Dorsolateral prefrontal cortex (tissue), 122 donors: ENCODE measurements at places on chromosomes 7 and 10. TPM values are rescaled to one million over a fixed set of nuclear protein-coding genes. Genes with fewer than 3 reads are reported as not detected.

PYROXD2 gene
- 15.2 TPM for total RNA-seq

CPN1 gene
- not detected for total RNA-seq

C7orf33 gene
- not detected for total RNA-seq

AKR1D1 gene
- total RNA-seq, result not detected

SEMA3E gene
- total RNA-seq, result 16.5 TPM

LIPM gene
- total RNA-seq, result not detected

KIAA1549 gene
- total RNA-seq, result 23.3 TPM

TLX1 gene
- not detected for total RNA-seq

TEX47 gene
- not detected for total RNA-seq

HOXA10 gene
- total RNA-seq, result not detected

SERPINE1 gene
- total RNA-seq, result 4.9 TPM

GPR22 gene
- total RNA-seq, result 63.1 TPM

HNRNPA2B1 gene
- 361 TPM for total RNA-seq

REPIN1 gene
- 107 TPM for total RNA-seq

CYP26C1 gene
- 0.59 TPM for total RNA-seq

GRID2IP gene
- total RNA-seq, result 3.6 TPM

CLCN1 gene
- total RNA-seq, result not detected

SPDYE5 gene
- not detected for total RNA-seq

TACC2 gene
- 55.2 TPM for total RNA-seq

TPST1 gene
- total RNA-seq, result 54.5 TPM

GPR158 gene
- total RNA-seq, result 50.1 TPM

PNLIPRP1 gene
- total RNA-seq, result not detected

FGFBP3 gene
- 3.6 TPM for total RNA-seq

SUV39H2 gene
- 21.5 TPM for total RNA-seq

TMEM139 gene
- 3.4 TPM for total RNA-seq

ALDH18A1 gene
- 26.7 TPM for total RNA-seq

NSUN5 gene
- total RNA-seq, result 18.2 TPM

LRRC4 gene
- 98.7 TPM for total RNA-seq

PDGFA gene
- total RNA-seq, result 55.3 TPM

CHST3 gene
- 19.3 TPM for total RNA-seq

RNF148 gene
- 5.7 TPM for total RNA-seq

SLC18A3 gene
- not detected for total RNA-seq

HECW1 gene
- 92.6 TPM for total RNA-seq

IRF5 gene
- total RNA-seq, result 8.0 TPM

IL6 gene
- total RNA-seq, result 3.2 TPM

TMEM236 gene
- total RNA-seq, result 1.5 TPM

CYP2C19 gene
- 0.29 TPM for total RNA-seq

SAP25 gene
- total RNA-seq, result 1.3 TPM

FEZF1 gene
- not detected for total RNA-seq

PHYH gene
- 29.0 TPM for total RNA-seq

YKT6 gene
- total RNA-seq, result 69.0 TPM

BAZ1B gene
- total RNA-seq, result 58.5 TPM

NAT16 gene
- 1.4 TPM for total RNA-seq

TMEM196 gene
- 11.6 TPM for total RNA-seq

GCC1 gene
- total RNA-seq, result 11.8 TPM

HOXA5 gene
- total RNA-seq, result not detected

GATA3 gene
- total RNA-seq, result not detected

PTPRZ1 gene
- 103 TPM for total RNA-seq

ASZ1 gene
- not detected for total RNA-seq

PPP2R2D gene
- total RNA-seq, result 46.8 TPM

FKBP6 gene
- total RNA-seq, result not detected

SUGCT gene
- total RNA-seq, result 2.6 TPM

PRSS1 gene
- not detected for total RNA-seq

CPXM2 gene
- total RNA-seq, result 5.0 TPM

C10orf143 gene
- total RNA-seq, result 4.9 TPM

CPVL gene
- total RNA-seq, result 7.6 TPM
